ENCODE measurements at places on chromosomes 5 and 9.

- DNase-seq = peak; percentile 61
Observed at GRCh38 chr5:65801352-65801783, 79.4 kb downstream of the NLN start.

DNA sequence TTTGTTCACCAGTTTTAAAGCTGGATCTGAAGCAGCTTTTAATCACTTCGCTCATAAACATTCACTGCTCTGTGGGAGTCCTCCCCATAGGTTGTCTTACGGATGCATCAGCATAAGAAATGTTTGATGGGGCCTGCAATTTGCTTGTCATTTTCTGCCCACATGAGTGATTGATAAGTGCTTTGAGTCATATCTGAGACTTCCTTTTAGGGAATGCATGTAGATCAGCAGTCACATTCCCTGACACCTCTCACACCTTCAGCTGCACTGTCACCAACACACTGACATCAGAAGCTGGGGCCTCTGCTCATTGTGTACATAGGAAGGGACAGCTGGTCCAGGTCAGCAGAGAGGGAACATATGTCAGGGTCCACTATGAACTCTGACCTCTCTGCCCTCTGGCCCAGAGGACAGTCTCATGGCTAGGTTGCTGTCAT is 84.1 kb upstream of the SPATA31D4 start:
- no peak for DNase-seq

DNA sequence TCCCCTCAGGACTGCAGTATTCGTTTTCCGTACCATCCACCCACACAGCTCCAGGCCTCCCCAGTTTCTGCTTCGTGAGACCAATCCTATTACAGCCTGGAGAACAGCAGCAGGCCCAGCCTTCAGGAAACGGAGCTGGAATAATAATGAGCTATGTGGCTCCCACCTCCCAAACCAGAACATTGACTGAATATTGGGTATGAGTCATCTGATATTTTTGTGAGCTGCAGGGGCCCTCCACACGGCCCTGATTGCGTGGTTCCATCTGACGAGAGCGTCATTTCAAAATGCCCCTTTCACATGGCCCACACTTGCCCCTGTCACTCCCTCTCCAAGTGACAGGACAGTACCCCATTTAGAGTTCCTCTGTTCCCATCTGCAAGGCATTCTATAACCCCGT is 192.0 kb downstream of the BRINP1 start:
- no peak for DNase-seq

DNA sequence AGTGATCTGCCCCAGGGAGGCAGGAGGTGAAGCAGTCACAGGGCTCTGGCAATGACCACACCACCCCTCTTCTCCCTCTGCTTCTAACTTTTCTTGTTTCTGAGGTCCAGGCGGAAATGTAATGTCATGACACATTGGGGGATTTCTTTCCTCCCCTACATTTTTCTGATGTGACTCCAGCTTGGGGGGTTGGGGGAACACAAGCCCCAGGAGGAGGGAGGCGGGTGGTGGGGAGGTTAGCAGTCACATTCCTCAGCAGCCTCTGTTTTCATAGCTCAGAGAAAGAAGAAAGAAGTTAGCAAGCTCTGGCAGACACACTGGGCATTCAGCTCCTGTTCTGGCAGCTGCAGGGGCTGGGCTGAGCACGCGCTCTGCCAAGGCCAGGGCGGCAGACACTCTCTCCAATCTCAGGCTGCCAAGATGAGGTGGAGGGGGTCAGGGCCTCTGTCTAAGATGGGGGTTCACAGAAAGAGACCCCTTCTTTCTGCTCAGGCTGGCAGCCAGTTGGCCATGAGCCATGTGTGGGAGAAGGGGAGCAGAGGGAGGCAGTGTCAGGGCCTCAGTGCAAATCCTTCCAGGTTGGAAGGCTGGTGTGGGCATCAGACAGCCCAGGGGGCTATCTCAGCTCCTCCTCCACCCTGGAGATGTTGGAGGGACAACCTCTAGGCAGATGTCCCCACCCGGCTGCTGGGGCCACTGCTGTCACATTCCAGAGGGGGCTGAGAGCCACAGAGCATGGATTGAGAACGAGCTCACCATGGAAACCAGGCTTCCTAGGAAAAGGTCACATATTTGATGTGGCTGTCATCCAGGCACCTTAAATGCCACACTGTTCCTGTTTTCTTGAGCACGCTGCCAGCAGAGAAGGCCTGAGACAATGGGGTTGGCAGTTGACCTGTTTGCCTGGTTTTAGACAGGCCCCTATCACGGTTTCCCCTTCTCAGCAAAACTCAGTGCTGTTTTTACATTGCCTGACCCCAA is 20.1 kb upstream of the PFDN1 start:
- peak; percentile 69 for DNase-seq

DNA sequence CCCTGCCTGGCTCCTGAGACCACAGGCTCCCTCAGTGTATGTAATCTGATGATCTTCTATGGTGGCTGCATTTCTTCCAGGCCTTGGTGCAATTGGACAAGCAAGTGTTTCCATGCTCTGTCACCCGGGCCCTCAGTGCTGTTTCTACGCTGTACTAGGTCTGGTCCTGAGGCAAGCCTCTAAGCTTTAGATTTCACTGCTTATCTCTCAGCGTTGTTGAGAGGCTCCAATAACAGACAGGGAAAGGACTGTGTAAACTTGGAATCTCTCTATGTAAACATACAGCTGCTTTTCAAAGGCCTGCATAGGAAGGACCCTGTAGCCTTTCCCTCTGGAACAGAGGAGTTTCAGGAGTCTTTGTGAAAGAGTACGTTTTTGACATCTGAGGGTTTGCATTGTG is 38.6 kb upstream of the NFIB start:
- DNase-seq = no peak

DNA sequence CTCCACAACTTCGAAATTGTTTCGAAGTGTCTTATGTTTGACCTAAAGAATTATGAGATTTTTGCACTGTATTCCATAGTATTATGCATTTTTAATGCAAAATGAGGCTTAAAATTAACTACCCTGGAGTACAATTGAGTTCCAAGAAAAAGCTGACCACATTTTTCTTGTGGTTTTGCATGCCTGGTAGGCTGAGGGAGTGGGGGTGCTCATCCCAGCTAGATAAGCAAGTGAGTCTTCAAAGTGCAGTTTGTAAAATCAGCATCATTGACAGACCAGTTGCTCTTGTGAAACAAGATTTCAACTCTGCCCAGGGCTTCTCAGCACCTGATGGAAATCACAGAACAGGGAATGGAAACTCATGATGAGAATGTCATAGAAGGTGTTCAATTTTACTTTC is 17.0 kb upstream of the NDUFS4 start:
- DNase-seq = peak; percentile 17

DNA sequence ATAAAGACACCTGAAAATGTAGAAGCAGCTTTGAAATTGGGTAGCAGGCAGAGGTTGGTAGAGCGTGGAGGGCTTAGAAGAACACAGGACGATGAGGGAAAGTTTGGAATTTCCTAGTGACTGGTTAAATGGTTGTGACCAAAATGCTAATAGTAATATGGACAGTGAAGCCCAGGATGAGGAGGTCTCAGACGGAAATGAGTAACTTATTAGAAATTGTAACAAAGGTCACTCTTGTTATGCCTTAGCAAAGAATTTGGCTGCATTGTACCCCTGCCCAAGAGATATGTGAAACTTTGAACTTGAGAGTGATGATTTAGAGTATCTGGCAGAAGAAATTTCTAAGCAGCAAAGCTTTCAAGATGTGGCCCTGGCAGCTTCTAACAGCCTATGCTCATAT is 382.5 kb downstream of the KCNN2 start:
- no peak for DNase-seq

GRCh38 chr9:35510383-35510753 is 20.5 kb downstream of the RUSC2 start:
- DNase-seq = no peak

GRCh38 chr9:134127065-134127580 is 8.8 kb upstream of the WDR5 start:
- DNase-seq = no peak

DNA sequence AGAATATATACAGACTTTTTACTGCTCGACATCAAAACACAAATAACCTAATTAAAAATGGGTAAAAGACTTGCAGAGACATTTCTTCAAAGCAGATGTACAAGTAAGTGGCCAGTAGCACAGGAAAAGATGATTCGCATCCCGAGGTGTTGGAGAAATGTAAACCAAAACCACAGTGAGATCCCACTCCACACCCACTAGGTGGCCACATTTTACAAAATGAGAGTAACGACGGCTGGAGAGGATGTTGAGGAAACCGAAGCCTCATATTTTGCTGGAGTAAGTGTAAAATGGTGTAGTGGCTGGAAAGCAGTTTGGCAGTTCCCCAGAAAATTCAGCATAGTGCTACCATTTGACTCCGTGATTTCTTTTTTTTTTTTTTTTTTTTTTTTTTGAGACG is 21.3 kb upstream of the GBGT1 start:
- DNase-seq = peak; percentile 37

DNA sequence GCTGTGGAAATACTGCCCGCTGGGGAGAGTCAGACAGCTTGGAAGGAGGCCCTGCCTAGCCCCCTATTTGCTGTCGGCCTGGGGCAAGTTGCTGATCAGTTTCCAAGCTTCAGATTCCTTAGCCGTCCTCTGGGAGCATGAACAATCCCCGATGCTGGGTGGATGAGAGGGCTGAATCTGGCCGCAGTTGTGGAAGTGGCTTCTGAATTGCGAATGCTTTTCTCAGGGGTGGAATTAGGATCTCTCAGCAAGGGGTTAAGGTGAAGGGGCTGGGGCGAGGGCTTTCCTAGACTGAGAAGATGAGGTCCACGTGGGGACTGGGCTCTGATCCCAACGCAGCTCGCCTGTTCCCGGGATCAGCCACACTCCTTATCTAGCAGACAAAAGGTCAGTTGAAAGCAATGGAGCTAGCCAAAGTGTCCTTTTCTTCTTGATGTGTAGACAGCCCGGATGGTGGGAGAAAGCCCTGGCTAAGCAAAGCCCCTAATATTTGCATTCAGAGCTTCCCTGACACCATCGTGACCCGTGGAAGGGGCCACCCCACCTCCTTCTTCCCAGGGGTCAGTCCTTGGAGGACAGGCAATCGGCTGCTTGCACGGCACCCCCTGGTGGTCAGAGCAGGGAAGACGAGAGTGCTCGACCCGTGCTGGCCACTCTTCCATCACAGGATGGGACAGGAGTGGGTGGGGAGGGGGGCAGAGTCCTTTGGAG is 54.9 kb downstream of the COL15A1 start:
- no peak for DNase-seq

DNA sequence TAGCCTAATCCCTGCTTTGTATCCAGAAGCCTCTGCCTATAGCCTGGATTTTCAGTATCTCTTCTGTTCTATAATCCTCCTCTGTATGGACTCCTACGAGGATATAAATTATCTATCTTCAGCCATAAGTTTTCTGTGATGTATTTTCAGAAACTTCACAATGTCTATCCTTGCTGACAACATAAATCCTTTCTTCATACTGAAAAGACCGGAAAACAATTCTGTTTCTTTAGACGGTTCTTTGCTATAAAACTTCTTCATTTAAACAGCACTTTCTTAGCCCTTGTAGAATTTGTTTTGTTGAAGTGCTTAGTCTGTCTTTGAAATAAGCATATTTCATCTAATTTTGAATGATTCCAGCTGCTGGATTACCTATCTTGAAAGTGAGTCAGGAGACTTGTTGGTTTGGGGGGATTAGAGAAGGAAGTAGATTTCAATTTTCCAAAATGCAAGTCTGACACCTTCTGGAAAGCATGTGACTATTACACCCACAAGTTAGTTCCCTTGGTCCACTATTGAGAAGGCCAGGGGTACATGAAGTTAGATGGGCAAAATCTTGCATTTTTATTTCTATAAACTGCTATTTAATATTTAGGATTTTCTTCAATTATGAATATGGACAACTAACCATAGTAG is 96.3 kb upstream of the RANBP3L start:
- no peak for DNase-seq

GRCh38 chr9:108545436-108545835 is 310.4 kb downstream of the ACTL7B start:
- DNase-seq = no peak

- no peak for DNase-seq
Observed at GRCh38 chr5:125148076-125148475, 401.6 kb upstream of the ZNF608 start.

GRCh38 chr5:58403822-58404433 is 56.0 kb downstream of the PLK2 start:
- no peak for DNase-seq

GRCh38 chr9:135592625-135593024 is 31.1 kb downstream of the PAEP start:
- no peak for DNase-seq

GRCh38 chr5:91032125-91032524 is 351.0 kb downstream of the ARRDC3 start:
- no peak for DNase-seq

Data from AG09309 (cell line).